AG09309 (cell line): ENCODE measurements at places on chromosomes 2 and 18.

GRCh38 chr18:23378302-23378686 is 74.8 kb upstream of the RIOK3 start:
- no peak for DNase-seq

DNA sequence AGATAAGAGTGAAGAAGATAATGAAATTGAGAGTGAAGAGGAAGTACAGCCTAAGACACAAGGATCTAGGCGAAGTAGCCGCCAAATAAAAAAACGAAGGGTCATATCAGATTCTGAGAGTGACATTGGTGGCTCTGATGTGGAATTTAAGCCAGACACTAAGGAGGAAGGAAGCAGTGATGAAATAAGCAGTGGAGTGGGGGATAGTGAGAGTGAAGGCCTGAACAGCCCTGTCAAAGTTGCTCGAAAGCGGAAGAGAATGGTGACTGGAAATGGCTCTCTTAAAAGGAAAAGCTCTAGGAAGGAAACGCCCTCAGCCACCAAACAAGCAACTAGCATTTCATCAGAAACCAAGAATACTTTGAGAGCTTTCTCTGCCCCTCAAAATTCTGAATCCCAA is 15.7 kb downstream of the MSH6 start:
- DNase-seq = no peak

- no peak for DNase-seq
Observed at GRCh38 chr2:198054299-198054698, 249.9 kb downstream of the PLCL1 start.

DNA sequence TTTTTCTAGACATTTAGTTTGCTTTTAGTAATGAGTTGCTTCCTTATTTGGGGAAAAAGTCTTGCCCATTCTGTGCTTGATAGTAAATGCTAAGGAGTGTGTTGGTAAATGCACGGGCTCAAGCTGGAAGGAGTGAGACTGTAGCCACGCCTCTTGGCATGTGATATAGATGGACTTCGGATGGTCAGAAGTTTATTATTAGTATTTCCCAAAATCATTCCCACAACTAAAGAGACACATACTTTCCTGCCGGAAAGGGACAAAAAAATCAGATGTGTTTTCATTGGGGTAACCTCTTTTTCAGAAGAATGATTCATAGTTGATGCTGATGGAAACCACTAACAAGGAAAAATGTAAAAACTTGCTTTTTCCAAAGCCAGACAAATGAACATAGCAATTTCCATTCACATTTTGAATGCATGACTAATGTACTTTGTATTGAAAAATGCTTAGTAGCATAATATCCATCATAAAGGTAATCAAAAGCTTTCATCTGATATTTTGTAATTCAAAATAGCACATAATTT is 133.2 kb downstream of the ZNF532 start:
- peak; percentile 95 for DNase-seq

- DNase-seq = no peak
Observed at GRCh38 chr2:120451334-120451733, 105.4 kb downstream of the INHBB start.

DNA sequence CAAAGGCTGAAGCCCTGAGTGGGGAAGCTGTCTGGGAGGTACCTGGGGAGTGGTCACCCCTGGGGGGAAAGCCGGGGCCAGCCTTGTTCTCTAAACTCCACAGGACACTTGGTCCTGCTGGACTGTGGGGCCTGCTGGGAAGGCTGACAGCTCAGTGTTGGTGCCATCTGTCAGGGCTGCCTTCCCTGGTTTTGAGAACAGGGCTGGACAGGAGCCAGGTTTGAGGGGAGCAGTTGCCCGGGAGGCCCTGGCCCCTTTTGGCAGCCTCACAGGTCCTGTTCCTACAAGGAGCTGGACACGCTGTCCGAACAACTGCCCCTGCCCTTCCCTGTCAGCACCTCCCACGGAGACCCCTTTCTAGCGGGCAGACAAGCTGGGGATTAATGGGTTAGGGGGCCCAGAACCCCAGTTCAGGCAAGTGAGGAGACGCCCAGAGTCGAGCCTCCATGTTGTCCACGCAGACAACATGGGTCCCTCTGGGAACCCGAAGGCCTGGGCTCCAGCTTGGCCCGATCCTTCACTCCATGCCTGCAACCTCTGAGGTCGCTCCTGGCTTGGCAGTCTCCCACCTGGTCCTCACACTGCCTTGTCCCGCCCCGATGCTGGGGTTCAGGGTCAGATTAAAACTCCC is 40.8 kb downstream of the ATOH8 start:
- no peak for DNase-seq

DNA sequence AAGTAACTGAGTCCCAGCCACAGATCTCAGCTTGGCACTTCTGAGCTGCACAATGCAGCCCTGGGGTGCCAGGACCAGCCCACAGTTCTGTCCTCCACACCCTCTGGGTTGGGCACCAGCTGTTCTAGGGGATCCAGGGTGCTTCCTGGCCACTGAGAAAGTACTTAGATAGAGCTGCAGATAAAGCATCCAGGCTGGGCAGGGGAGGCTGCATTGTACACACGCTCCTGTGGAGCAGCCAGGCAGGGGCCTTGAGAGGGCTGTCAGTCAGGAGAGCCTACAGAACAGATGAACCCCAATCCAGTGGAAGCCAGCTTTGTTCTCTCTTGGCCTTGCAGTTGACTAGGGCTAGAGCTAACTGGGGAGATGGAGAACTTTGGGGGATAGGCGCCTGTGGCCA is 104.6 kb downstream of the KIAA1328 start:
- no peak for DNase-seq

GRCh38 chr2:221572821-221573429 is 821 bp upstream of the EPHA4 start:
- DNase-seq = no peak

- no peak for DNase-seq
Observed at GRCh38 chr2:215590010-215590745, 154.3 kb upstream of the FN1 start.

- DNase-seq = peak; percentile 29
Observed at GRCh38 chr2:135745545-135745944, 3.9 kb downstream of the UBXN4 start.

GRCh38 chr18:47730795-47731194 is 199.7 kb downstream of the SMAD2 start:
- DNase-seq = no peak

- DNase-seq = no peak
Observed at GRCh38 chr2:238207006-238207405, 3.5 kb upstream of the ILKAP start.

- no peak for DNase-seq
Observed at GRCh38 chr2:237341872-237342271, 72.1 kb downstream of the COL6A3 start.

- DNase-seq = no peak
Observed at GRCh38 chr2:234493796-234494195, 3.1 kb downstream of the ARL4C start.

- no peak for DNase-seq
Observed at GRCh38 chr2:6876309-6876708, 1.3 kb upstream of the RSAD2 start.

- no peak for DNase-seq
Observed at GRCh38 chr2:159226608-159227385, 59.7 kb downstream of the WDSUB1 start.

GRCh38 chr2:59032499-59032898 is 791.4 kb upstream of the FANCL start:
- no peak for DNase-seq

- DNase-seq = no peak
Observed at GRCh38 chr2:96534701-96535181, 1.8 kb upstream of the ARID5A start.

DNA sequence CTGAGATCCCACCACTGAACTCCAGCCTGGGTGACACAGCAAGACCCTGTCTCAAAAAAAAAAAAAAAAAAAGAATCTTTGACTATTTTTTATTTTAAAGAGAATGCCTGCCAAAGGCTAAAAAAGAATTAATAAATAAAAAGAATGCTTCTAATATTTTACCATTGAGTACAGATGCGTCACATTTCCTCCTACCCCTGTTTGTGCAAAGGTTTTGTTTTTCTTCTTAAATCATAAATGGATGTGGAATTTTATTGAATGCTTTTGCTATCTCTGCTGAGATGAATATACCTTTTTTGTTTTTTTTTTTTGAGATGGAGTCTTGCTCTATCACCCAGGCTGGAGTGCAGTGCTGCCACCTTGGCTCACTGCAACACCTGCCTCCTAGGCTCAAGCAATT is 22.8 kb downstream of the CYBRD1 start:
- DNase-seq = no peak

DNA sequence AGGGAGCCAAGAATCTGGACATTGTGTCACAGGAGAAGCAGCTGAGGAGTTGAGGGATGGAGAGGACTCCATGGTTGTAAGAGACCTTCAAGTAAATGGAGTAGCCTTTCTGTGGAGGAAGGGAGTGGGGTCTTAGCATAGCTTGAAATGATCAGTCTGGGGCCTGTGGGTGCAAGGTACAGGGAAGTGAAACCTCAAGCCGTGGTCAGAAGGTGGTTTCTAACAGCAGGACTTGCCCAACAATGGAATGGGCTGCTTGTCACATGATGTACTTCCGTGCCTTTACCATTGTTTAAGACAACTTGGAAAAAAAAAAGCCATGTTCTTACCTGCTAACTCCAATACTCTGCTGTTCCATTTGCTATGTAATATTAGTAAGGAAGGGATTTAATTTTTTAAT is 140.7 kb downstream of the LDLRAD4 start:
- DNase-seq = no peak

GRCh38 chr2:213228638-213229037 is 55.6 kb upstream of the SPAG16 start:
- no peak for DNase-seq

DNA sequence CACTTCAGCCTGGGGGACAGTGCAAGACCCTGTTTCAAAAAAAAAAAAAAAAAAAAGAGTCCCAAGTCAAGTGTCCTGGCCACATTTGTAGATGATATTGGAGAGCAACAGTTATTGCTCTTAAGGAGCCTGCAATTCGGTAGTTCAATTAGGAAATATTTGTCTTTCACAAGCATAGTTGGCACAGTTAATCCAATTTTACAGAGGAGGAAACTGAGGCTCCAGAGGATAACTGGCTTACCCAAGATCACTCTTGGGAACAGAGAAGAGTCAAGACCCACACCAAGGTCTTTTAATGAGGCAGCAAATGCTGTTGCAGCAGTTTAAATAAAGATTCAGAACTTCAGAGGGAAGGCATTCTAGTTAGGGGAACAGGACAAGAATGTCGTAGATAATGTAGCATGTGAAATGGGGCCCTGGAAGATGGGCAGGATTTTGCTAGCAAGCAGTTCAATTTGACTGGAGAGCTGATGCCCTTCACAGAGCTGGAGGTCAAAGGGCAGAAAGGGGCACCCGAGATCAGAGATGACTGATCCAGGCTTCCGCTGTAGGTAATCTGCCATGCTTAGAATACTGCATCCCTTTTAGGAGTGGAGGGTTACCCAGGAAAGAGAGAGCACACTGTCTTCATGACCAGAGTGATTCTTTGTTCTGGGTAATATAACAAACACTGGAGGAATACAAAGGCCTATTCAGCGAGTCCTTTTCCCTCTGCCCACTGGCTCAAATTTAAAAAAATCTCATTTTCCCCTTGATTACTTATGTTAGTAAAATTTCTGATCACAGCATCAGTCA is 3.0 kb downstream of the NPC1 start:
- DNase-seq = no peak

- no peak for DNase-seq
Observed at GRCh38 chr2:106127282-106127771, 66.8 kb downstream of the UXS1 start.

DNA sequence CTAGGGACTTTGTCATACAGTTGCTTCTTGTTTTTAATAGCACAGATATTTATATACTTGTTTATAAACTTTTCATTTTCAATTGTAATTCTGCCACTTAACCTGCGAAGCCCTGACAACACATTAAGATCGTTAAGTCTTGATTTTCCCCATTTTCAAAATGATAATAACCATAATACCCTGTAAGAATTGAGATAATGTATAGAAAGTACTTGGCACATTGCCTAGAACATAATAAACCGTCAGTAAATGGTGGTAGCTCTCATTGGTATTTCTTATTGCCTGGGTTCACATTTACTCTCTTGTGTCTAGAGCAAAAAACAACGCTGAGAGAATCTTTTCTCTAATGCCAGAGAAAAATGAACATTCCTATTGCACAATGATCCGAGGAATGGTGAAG is 18.6 kb downstream of the PTCD3 start:
- DNase-seq = no peak

- DNase-seq = no peak
Observed at GRCh38 chr2:61906186-61906470, 654 bp downstream of the COMMD1 start.

DNA sequence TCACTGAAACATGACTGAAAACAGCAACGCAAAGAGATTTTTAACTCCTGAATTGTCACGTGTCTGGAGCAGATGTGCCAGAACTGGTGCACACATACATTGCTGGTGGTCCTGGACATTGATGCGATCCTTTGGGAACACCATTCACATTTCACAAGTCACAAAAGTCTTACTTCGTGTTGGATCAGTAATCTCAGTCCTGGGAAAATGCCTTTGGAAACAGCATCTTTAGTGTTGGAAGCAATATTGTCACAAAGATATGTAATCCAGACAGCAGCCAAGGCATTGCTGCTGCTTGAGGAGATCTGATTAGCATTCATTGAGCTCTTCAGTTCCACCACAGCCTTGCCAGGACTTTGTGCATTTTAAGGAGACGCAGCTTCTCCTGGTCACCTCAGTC is 126.2 kb upstream of the SH3BP4 start:
- no peak for DNase-seq
